ENCODE measurements at places on chromosomes 5 and 9.

GRCh38 chr5:124043456-124043855 is 531.5 kb downstream of the CSNK1G3 start:
- DNase-seq: no peak

- no peak for DNase-seq
These were observed 40.9 kb downstream of the PHF2 start for GRCh38 chr9:93617273-93617672.

- DNase-seq: no peak
These were observed 28.2 kb downstream of the SH3PXD2B start for GRCh38 chr5:172426086-172426485.

GRCh38 chr9:81389569-81389993 is 299.8 kb downstream of the TLE1 start:
- DNase-seq: no peak

DNA sequence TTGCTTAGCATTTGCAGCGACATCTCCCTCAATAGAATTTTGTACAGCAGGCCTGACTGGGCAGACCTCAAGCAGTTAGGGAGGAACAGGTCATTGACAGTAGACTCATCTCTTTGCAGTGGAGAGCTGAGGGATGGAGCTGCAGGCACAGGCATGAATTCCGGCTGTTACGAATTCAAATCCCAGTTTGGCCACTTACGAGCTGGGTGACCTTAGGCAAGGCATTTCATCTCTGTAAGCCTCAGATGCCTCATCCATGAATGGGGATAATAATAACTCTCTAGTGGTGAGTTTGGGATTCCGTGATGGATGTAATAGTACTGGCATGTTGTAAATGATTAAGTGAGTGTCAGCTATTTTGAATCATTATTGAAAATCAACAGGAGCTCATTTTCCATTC is 195.3 kb downstream of the SEMA6A start:
- DNase-seq: no peak

DNA sequence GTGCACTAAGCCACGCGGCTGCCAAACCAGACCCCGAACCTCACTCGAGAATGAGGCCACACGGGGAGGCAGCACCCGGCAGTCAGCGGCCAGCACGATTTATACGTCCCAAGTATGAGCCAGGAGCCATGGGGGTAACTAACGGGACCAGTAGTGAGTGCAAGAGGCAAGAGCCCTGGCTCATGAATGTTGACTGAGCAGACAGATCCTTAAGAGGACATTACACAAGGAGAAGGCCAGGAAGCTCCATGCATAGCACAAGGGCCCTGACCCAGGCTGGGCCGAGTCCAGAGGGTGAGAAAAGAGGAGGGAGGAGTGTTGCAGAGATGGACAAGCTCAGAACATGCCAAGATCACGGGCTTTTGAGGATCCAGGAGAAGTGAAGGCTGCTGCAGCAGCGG is 58.6 kb upstream of the PHYKPL start:
- no peak for DNase-seq

GRCh38 chr9:15135164-15135792 is 171.7 kb downstream of the TTC39B start:
- peak; percentile 24 for DNase-seq

GRCh38 chr5:112681481-112681908 is 56.2 kb upstream of the APC start:
- no peak for DNase-seq

- no peak for DNase-seq
These were observed 18.7 kb upstream of the ZNF608 start for GRCh38 chr5:124764992-124765611.

GRCh38 chr5:17096952-17097695 is 120.3 kb upstream of the BASP1 start:
- no peak for DNase-seq

DNA sequence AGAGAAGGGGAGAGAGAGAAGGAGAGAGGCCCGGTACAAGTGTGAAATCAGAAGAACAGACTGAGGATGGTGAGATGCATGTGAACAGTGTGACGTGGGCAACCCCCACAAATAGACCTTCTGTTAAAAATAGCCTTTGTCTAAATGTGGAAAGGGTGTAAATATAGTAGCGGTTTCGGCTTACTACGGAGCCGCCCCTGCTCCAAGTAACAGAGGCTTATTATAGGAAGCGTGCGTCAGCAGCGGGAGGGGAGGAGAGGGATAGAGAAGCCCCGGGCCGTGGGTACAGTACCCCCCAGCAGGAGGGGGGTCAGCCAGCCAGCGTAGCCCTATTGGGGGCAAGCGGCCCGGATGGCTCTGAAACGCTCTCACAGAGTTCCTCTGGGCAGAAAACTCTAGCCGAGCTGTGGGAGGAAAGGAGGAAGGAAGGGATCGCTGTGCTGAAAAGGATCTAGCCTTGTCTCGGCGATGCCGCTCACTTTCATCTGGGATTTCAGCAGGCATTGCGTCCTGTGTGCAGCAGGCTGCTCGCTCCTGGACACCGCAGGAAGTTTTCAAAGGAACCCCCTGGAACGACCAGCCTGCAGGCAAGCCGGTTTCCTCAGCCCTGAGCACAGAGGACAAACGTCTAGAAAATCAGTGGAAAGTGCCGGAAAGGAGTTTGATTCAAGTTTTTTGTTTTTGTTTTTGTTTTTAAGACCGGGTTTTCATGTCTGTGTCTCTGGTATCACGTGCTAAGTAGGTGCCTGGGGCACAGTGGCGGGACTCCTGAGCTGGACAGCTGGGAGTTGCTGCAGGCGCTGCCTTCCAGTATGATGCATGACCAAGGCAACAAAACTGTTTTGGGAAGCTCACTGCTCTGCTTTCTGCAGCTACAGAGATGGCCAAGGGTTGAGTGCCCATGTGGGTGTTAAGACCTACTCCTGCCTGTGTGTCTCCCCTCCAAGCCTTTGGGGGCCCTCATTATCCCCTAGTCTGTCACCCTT is 146.6 kb downstream of the SEC61B start:
- DNase-seq: no peak

DNA sequence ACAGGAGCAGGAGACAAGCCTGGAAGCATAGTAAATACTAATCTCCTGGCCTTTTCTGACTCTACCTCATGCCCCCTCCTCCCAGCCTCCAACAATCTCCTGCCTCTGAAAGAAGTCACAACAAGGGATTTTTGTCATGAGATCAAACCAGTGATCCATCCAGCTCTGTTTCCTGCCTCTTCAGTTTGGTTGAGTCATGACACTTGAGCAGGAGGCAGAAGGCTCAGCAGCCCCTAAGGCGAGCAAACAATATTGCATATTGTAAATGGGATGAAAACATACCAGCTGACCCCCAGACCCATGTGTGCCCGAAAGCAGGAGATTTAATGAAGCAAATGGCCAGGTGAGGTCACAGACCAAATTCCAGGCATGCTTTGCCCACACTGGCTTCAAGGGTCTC is 272.8 kb downstream of the GAS1 start:
- no peak for DNase-seq

DNA sequence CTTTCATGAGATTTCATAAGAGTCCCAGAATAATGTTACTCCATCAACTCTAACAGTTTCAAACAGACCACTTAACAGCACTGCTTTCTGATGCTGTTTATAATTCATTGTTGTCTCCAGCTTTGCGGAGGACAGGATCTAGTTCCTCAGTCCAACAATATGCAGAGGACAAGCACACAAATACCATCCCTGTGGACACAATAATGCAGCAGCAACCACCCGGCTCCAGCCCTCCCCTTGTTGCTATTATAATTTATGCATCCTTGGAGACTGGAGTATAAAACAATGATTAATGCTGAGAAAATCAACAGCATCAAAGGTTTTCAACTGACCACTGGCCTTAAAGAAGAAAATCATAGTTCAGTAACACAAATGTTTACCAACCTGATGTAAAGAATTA is 108.3 kb downstream of the DENND1A start:
- DNase-seq: no peak

DNA sequence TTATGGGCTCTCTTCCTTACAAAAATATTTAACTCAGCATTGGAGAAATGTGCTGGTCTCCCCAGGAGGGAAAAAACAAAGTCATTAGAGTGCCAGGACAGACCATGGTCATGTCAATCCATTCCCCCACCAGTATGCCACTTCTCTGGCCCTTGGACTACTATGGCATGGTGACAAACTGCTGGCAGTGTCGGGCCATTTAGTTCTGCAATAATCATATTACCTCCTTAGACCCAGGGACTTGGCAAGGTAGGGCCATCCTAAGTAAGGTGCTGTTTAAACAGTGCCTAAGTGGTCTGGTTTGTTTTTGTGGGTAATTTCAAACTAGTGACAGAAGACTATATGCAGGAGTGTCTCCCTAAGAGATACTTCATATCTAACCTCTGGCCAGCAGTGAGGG is 177.8 kb upstream of the STK32A start:
- no peak for DNase-seq

GRCh38 chr5:28864006-28864405 is 1825.6 kb upstream of the CDH9 start:
- no peak for DNase-seq

GRCh38 chr5:44885903-44886302 is 77.2 kb downstream of the MRPS30 start:
- DNase-seq: no peak

DNA sequence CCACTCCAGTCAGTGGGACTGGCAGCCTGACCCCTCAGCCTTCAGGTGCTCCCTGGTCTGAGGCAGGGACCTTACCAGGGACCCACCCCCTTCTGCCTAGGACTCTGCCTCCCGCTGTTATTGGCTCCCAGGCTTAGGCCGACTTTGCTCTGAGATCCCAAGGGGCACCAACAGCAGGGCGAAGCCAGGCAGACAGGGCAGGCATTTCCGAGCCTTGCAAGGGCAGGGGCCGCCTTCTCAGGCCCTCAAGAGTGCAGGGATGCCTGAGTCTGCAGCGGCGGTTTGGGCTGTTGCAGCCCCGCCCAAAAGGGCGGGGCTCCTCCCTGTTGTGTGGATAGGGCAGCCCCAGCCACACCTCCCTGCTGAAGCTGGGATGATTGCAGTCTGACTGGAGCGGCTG is 644.6 kb downstream of the PRR16 start:
- DNase-seq: no peak

DNA sequence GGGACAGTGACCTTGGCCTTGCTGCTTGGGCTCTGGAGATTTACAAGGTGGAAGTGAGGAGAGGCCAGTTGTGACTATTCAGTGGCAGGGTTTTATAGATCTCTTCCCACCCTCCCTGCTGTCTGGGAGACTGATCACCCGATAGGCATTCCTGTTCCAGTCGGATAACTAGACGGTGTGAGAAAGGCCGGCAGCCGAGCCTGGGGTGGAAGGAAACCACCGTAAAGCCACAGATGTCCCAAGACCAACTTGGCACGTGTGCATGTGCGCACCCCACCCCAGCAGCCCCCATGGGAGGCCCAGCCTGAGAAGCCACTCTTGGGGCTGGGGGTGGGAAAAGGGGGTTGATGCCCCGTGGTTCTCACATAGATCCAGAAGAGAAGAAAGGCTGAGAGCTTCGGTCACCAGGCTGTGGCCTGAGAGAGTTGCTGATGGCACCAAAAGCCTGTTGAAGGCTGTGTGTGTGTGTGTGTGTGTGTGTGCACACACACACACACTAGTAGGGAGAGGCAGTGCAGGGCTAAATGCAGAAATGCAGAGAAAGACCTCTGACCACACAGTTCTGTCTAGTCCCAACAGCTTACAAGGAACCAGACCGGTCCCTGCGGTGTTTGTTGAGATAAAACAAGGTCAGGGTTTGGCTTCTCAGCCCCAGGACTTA is 225.8 kb downstream of the FANCC start:
- no peak for DNase-seq

DNA sequence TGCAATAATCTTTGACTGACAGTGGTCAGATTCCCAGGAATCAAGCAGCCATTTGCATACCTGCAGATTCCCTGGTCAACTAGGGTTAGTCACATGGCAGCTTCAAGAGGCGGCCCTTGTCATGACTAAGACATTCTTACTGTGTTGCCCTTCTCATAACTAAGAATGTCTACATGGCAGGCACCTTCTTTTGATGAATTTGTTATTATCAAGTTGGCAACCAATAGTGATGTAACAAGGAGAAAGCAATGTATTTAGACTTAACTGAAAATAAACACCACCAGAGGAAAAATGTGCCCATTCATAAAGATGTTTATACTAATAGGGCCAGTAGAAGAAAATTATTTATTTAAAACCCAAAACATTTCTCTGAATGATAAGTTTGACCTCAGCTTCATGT is 215.6 kb downstream of the TLE1 start:
- no peak for DNase-seq

DNA sequence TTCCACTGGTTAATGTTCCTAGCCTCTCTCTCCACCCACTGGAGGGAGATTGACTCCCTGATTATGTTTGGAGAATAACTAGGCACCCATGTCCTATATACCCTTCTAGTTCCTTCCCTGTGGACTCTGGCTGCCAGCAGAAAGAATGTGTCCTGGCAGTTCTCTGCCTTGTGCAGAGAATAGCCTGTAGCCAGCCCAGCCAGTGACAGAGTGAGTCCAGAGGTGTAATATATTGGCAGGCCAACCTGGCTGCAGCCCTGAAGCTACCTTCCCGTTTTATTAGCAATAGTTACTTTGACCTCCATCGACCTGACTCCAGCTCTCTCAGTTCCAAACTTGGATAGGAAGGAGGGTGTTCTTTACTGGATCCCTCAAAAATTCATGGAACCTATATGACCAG is 8.1 kb downstream of the SETD9 start:
- no peak for DNase-seq

GRCh38 chr5:34660444-34660843 is 4.3 kb downstream of the RAI14 start:
- no peak for DNase-seq

- DNase-seq: no peak
These were observed 77.5 kb downstream of the HSPA4 start for GRCh38 chr5:133129289-133129688.

DNA sequence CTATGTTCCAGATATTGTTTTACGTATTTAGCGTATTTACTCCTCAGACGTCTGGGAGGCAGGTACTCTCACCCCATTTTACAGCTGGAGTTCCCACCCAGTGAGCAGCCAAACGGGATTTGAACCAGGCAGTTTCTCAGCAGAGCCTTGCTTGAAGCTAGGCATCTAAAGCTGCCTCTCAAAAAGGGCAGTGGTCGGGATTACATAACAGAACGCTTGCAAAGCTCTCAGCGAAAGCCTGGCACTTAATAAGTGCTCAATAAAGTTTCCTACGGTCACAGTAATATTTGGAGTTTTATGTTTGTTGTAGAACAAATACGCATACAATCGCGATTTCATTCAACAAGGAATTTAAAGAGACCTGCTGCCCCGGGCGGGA is 286 bp upstream of the BSPRY start:
- no peak for DNase-seq

DNA sequence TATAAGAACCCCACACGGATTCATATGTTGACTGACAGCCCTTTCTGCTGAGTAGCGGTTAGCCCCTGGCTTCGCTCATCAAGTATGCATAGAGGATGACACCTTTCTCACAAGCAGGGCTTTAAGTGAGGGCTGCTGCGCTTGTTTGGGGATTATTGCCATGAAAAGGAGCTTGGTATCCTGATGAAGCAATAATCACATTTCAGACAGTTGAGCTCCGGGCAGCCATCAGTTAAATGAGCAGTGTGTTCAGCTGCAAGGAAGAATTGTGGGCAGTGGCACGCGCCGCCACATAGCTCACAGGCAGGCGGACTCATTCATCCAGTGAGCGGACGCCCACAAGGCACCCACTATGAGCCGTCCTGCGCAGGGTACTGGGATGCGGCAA is 77.6 kb downstream of the NEK6 start:
- no peak for DNase-seq

- no peak for DNase-seq
These were observed 3.1 kb downstream of the RHOBTB3 start for GRCh38 chr5:95734187-95734586.
